ENCODE measurements at places on chromosomes 6 and 20.
A peak's percentile ranks its signal among the peaks of the same experiment; 100 is the strongest.

DNA sequence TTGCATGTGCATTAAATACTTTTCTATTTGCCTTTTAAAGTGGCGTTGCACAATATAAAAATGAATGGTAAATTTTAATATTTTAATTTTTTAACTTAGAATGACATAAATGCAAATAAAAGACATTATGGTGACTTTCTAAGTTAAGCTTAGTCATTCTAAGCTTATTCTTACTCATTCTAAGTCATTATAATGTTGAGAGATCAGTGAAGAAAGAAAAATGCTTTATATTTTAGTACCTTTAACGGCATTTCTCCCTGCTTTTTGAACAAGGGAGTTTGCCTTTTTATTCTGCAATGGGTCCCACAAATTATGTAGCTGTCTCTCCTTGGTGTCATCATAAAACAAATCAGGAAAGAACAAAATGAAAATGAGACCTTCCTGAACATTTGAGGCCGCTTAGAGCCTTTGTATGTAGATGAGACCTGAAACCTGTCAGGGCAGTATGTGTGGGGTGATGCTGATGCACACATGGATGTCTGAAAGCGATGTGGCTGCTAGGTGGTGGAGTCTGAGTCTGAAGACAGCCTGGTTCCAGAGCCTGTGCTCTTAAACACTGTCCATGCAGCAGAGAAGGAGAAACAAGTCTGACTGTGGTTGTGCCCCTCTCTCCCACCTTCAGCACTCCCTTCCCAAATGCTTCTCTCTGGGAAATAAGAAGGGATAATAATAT is 158.0 kb downstream of the PHF3 start:
- DNase-seq: no peak

GRCh38 chr6:69022993-69023392 is 387.9 kb downstream of the ADGRB3 start:
- DNase-seq: no peak

- DNase-seq: peak; percentile 40
Observed at GRCh38 chr6:52136055-52136454, 48.6 kb upstream of the PKHD1 start.

DNA sequence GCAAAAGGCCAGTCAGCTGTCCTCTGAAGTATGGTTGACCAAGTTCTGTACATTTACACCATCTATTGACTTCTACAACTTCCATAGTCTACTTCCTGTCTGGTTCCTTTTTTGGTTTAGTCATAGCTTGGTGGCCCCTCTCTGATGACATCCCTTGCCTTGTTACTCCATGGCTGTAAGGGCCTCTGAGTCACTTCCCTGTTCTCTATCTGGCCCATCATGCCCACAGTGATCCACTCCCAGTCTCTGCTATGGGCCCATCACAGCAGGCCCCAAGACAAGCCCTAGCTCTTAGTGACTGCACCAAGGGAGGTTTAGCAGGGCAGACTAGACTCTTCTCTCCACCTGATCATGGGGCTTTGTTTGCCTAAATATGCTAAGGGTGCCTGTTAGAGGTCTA is 441.6 kb downstream of the HACE1 start:
- DNase-seq: no peak

- peak; percentile 85 for DNase-seq
Observed at GRCh38 chr20:37345339-37346235, at the start of gene SRC. Gene SRC, plus strand, starts transcription at chr20:37346140. Its CDS starts 38,014 bp downstream, at chr20:37384154.

All from left hindlimb (tissue), 1 donor.